Stimulated activated CD8-positive, alpha-beta memory T cell treated with anti-CD3 and anti-CD28 coated beads, Interleukin-7, amount 100 ng/mL, for 4 hours (primary cell): ENCODE measurements at places on chromosomes 7 and 10.

DNA sequence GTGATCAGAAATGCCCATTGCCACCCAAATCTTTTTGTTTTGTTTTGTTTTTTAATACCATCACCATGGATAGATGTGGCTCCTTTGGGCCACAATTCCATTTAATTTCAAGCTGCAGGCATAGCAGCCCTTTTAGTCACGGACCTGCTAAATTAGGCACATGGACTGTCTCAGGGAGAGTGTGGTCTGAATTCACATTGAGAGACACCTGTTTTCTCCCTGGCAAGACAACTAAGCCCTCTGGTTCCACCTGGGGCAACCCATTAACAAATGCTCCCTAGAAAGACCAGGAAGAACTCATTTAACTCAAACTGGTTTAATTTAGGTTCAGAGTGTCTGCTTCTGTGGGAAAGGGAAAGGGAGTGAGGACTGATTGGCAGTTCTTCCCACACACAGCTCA lies 88.2 kb upstream of the ANKRD1 start:
- DNase-seq = no peak

GRCh38 chr10:11148142-11149028 lies 130.7 kb downstream of the CELF2 start:
- DNase-seq = no peak

- DNase-seq = peak; percentile 23
Observed at GRCh38 chr10:42866115-42866995, 83.8 kb downstream of the BMS1 start.

DNA sequence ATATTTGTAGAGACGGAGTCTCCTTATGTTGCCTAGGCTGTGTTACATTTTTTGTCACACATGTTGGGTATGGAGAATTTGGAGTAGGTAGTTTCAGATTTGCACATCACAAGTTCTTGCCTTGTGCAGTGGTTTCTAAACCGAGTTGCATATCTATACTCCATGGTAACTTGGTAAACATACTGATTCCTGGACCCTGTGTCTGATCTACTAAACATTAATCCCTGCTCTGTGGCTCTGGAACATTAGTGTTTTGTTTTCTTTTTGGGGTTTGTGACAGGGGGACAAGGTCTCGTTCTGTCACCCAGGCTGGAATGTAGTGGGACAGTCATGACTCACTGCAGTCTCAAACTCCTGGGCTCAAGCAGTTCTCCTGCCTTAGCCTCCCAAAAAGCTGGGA lies 24.7 kb downstream of the AUTS2 start:
- DNase-seq = no peak

DNA sequence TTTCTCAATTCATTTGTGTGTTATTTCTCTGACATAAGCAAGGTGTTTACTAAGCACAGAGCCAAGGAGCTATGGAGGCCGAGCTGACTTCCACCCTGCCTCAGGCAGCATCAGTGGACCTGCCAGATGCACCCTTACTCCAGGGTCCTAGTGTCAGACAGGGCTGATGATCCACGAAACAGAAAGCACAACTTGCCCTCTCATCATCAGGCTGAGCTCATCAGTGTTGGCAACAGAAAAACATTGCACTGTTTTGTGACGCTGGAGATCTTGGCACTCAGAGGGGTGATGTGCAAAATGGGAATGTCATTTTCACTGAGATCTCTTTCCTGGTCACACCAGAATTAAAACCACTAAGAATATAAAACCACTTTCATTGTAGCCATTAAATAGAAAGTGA lies 201.8 kb downstream of the GLI3 start:
- DNase-seq = no peak
